ENCODE measurements at places on chromosomes 7 and 10. TPM values are rescaled to one million over a fixed set of nuclear protein-coding genes. Genes with fewer than 3 reads are reported as not detected.

DNA sequence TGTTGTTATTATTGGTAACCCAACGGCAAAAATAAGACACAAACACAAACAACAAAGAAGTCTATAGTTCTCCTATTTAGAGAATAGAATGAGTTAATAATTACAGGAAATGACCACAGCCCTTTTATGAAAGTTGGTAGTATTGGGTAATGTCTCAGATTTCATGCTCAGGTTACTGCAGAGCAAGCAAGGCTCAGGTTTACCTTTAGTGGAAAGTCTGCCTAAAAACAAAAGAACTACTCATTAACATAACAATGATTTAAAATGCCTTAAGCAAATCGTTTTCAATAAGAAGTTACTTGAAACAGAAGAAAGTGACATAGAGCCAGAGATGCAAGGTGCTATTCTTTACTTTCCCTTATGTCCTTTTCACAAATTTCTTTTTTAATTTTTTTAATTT is 441.2 kb downstream of the PLXDC2 start:
- no peak overlapping the region for H3K4me3 ChIP-seq
- no peaks in the 10 kb centered on the region for H3K4me1 ChIP-seq
- H3K36me3 ChIP-seq = no peaks in the 10 kb centered on the region
- no peaks in the 10 kb centered on the region for H3K27me3 ChIP-seq

DNA sequence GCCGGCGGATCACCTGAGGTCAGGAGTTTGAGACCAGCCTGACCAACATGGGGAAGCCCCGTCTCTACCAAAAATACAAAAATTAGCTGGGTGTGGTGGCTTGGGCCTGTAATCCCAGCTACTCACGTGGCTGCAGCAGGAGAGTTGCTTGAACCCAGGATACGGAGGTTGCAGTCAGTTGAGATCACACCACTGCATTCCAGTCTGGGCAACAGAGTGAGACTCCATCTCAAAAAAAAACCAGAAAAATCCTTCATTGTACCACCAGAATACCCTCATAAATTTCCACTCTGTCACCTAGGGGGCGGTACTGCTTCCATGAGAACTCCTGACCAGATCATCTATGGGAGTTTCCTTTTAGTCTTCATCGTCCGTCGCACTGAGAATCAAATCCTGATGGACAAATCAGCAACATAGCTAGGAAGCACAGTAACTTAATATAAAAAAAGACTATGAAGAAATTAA is 225.8 kb upstream of the KLF14 start:
- H3K4me1 ChIP-seq = peaks cover 76% of the 10 kb centered on the region
- peak overlapping the region; percentile 81 for H3K27ac ChIP-seq
- no peak overlapping the region for H3K4me3 ChIP-seq
- no peaks in the 10 kb centered on the region for H3K27me3 ChIP-seq

DNA sequence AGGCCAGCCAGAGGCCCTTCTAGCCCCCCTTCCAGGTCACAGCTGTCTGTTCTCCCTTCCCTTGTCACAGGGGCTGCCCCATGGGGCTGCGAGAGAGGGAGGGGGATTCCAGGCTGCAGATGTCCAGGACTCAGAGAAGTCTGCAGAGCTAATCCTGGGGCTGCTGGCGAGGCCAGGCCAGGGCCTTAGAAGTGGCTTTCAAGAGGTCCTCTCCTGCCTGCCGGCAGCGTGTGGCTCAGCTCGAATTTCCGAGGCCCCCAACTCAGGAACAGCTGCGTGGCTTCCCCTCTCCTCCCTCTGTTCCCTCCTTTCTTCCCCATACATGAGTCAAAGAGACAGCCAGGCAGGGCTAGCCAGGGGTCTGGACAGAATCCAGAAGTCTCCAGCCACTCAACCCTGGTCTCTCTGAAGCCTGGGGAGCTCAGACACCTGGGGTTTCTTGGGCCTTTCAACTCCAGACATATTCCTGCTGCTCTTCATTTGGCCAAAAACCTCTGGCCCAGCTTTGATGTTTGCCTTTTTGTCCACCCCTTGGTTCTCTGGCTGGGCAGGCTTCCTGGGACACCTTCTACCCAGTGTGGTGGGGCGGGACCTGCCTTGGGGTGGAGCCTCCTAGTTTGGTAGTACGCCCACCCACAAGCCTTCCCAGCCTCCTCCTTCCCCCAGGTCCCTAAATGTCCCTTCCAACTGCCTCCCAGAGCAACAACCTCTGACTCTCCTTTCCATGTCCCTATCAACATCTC is 21.8 kb upstream of the EIF5AL1 start:
- no peaks in the 10 kb centered on the region for H3K27me3 ChIP-seq
- no peak overlapping the region for H3K4me3 ChIP-seq
- H3K27ac ChIP-seq = no peak overlapping the region
- no peaks in the 10 kb centered on the region for H3K36me3 ChIP-seq
- H3K4me1 ChIP-seq = no peaks in the 10 kb centered on the region

GRCh38 chr10:123643315-123643714 is 22.8 kb upstream of the GPR26 start:
- no peak overlapping the region for H3K27ac ChIP-seq
- H3K4me1 ChIP-seq = no peaks in the 10 kb centered on the region
- H3K36me3 ChIP-seq = no peaks in the 10 kb centered on the region
- H3K4me3 ChIP-seq = no peak overlapping the region

DNA sequence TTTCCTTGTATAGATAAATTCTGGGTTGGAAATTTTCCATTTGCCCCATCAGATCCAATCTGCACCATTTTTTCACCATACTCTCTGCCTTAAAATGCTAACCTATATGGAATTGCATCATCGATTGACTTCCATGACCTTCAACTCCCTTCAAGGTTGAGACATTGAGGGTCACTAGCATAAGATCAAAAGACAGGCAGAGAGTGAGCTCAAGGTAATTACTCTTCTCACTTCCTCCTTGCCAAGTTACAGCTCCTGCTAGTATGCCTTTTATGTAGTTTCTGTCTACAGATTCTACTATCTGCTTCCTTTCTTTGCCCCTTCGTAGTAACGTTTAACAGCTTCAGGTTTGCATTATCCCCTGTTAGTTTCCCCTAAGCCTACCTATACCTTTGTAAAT is 1127.7 kb upstream of the LRRTM3 start:
- H3K36me3 ChIP-seq = no peaks in the 10 kb centered on the region
- no peak overlapping the region for H3K4me3 ChIP-seq
- H3K4me1 ChIP-seq = no peaks in the 10 kb centered on the region
- no peaks in the 10 kb centered on the region for H3K27me3 ChIP-seq
- no peak overlapping the region for H3K27ac ChIP-seq

DNA sequence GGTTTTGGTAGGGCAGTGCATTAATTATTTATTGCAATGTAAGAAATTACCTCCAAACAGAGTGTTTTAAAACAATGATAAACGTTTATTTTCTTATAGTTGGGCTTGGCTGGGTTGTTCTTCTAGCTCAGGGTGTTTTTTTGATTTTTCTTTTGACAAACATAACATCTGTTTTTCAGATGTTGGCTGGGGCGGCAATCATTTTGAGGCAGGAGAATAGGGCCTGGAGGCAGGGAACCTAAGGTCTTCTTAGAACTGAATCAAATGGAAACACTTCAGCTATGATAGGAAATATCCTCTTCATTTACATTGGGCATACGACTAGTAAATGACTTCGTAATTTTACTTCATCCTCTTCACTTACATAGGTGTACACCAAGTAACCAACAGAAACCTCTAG is 47.4 kb upstream of the NAMPT start:
- H3K4me1 ChIP-seq = no peaks in the 10 kb centered on the region
- H3K27ac ChIP-seq = no peak overlapping the region
- H3K36me3 ChIP-seq = no peaks in the 10 kb centered on the region
- no peak for DNase-seq
- H3K4me3 ChIP-seq = no peak overlapping the region

DNA sequence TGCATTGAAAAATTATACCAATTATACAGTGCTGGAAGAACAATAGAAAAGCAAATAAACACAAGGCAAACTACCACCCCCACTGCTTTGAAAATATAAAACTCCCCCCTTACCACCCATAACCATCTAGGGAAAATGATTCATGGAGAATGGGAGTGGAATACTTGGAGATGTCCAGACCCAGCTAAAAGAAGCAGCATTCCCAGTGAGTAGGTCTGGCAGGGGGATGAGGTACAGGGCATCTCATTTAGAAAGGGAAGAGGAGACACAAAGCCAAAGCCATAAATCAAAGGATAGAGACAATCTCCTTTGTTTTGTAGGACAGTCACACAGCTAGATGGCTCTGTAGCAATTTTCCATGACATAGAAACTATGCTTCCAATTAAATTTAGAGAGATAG is 36.0 kb upstream of the DGKI start:
- H3K4me3 ChIP-seq = no peak overlapping the region
- H3K4me1 ChIP-seq = no peaks in the 10 kb centered on the region
- no peak overlapping the region for H3K27ac ChIP-seq
- no peak for DNase-seq
- H3K27me3 ChIP-seq = no peaks in the 10 kb centered on the region
- H3K36me3 ChIP-seq = peaks cover 72% of the 10 kb centered on the region

DNA sequence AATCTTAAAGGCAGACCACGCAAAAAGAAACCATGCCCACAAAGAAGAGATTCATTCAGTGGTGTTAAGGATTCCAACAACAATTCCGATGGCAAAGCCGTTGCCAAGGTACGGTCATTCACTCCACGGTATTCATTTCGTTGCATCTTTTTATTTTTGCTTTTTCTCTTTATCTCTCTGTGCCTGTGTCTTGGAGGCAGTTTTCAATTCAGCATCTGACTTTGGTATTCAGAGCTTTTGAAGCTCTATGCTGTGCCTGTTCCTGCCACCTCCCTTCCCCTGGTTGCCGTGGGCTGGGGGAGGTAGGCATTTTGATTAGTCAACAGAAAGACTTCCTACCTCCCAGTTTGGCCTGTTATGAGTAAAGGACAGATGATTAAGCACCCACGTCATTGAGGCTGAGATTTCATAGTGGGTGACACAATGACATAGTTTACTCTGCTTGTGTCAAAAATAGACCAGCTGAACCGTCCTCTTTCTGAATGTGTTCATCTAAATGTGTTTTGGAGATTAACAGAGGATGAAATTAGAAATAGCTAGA is 149.5 kb downstream of the ARID5B start:
- H3K4me3 ChIP-seq = no peak overlapping the region
- peaks cover 96% of the 10 kb centered on the region for H3K4me1 ChIP-seq
- H3K27ac ChIP-seq = peak overlapping the region; percentile 85

- H3K4me1 ChIP-seq = peaks cover 41% of the 10 kb centered on the region
- H3K27me3 ChIP-seq = no peaks in the 10 kb centered on the region
- DNase-seq = no peak
- H3K36me3 ChIP-seq = no peaks in the 10 kb centered on the region
- no peak overlapping the region for H3K27ac ChIP-seq
Measured at GRCh38 chr7:139722604-139723003, 55.2 kb downstream of the HIPK2 start.

DNA sequence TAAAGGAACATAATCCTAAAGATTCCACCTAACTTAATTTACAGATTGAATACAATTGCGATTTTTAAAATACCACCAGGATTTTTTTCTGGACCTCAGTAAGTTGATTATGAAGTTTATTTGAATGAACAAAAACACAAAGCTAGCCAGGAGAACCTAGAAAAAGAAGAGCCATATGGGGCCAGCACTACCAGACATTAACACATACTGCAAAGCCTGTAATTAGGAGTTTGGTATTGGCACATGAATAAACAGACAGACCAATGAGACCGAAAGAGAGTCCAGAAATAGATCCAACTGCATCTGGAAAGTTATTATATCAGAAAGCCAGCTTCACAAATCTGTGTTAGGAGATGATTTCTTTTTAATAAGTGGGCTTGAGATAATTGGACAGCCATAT is 105.5 kb upstream of the CHST15 start:
- DNase-seq = no peak
- no peak overlapping the region for H3K4me3 ChIP-seq
- no peak overlapping the region for H3K27ac ChIP-seq
- no peaks in the 10 kb centered on the region for H3K4me1 ChIP-seq

DNA sequence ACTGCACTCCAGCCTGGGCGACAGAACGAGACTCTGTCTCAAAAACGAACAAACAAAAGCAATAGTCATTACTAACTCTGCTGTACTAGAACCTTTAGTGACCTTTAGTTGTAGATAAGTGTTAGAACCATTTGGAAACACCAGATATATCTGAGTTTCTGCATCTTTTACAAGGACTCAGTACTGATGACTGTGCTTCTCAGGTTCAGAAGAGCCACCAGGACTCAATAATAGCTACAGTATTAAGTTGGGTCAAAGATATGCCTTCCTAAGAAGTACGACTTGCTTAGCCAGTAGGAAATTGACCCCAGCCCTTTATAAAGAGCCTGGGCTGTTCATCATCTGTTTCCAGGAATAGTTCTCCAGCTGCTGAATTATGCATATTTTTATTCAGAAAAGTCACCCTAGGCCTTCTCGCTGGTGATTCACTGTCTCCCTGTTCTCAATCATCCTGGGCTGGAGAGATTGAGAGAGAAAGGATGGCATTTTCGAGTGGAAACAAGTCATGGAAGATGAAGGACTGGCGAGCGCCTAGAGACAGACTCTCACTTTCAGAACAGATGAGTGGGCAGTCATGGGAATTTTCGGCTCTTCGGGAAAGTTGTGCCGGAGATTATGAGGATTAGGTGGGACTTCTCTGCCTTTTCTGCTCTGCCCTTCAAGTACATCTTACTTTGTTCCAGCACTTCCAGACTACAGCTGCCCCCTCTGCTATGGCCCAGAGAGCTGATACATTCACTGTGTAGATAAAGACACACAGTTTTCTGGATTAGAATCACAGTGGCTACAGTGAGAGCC is 316.1 kb downstream of the CCDC3 start:
- H3K27ac ChIP-seq = no peak overlapping the region

- no peak overlapping the region for H3K27ac ChIP-seq
- no peaks in the 10 kb centered on the region for H3K27me3 ChIP-seq
- DNase-seq = no peak
- no peak overlapping the region for H3K4me3 ChIP-seq
Measured at GRCh38 chr7:152013230-152013629, 12.2 kb upstream of the GALNT11 start.

DNA sequence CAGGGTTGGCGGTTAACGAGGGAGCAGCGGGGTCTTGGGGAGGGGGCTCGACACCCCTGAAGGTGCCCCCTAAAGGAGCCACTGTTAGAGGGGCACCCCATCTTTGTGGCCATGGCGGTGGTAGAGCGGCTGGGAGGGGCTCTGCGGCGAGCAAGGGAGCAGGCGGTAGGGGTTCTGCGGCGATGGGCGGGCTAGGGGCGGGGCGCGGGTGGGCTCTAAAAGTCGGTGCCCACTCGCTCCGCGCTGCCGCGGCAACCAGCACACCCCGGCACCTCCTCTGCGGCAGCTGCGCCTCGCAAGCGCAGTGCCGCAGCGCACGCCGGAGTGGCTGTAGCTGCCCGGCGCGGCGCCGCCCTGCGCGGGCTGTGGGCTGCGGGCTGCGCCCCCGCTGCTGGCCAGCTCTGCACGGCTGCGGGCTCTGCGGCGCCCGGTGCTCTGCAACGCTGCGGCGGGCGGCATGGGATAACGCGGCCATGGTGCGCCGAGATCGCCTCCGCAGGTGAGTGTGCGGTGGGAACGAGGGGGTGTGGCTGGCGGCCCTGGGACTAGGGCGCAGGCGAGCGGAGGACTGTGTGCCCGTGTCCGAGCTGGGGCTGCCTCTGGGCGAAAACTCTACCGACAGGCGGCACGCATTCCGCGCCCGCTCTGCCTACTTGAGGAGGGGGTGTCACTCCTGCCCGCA is at the start of gene MEST:
Gene MEST (plus strand): TSS at position 245 of the 682 bp plus-strand sequence. CDS start 229 bp downstream, at position 474.
- no peaks in the 10 kb centered on the region for H3K36me3 ChIP-seq
- peak; percentile 34 for DNase-seq
- H3K27ac ChIP-seq = no peak within 1 kb of the TSS

- H3K4me3 ChIP-seq = no peak overlapping the region
- H3K36me3 ChIP-seq = no peaks in the 10 kb centered on the region
- no peaks in the 10 kb centered on the region for H3K27me3 ChIP-seq
- H3K4me1 ChIP-seq = peaks cover 34% of the 10 kb centered on the region
- no peak for DNase-seq
- no peak overlapping the region for H3K27ac ChIP-seq
Measured at GRCh38 chr7:148286150-148286549, 304.4 kb upstream of the C7orf33 start.

The CRTAC1 gene
- not detected for total RNA-seq

The CYP3A4 gene
- total RNA-seq = not detected

The CHN2 gene
- 0.86 TPM for total RNA-seq

The IDI2 gene
- total RNA-seq = not detected

The VGF gene
- total RNA-seq = 0.17 TPM

The LIPJ gene
- 0.39 TPM for total RNA-seq

The VPS50 gene
- total RNA-seq = 54.1 TPM

Data from B cell (primary cell).